Epithelial cell of alveolus of lung (primary cell): ENCODE measurements at places on chromosomes 3 and 15. TPM values are rescaled to one million over a fixed set of nuclear protein-coding genes. Genes with fewer than 3 reads are reported as not detected.

Gene FMN1
- total RNA-seq, result 1.3 and 6.2 TPM in 2 replicates

Gene FXR1
- total RNA-seq, result 92.4 and 188 TPM in 2 replicates

Gene PPP1R14D
- not detected in 2 replicates for total RNA-seq

Gene SH2D7
- not detected in 2 replicates for total RNA-seq

Gene LNP1
- 2.7 and 4.5 TPM in 2 replicates for total RNA-seq

Gene MUSTN1
- total RNA-seq, result 5.7 TPM in 1 of 2 replicates, not detected in the other

Gene GP5
- total RNA-seq, result 0.24 TPM in 1 of 2 replicates, not detected in the other

Gene OR5H15
- not detected in 2 replicates for total RNA-seq

Gene CHRNA7
- total RNA-seq, result 0.13 and 1.2 TPM in 2 replicates

Gene ARGFX
- not detected in 2 replicates for total RNA-seq

Gene FBXL22
- total RNA-seq, result 0.32 TPM in 1 of 2 replicates, not detected in the other

Gene NMB
- 6.5 and 10.9 TPM in 2 replicates for total RNA-seq

Gene TTC21A
- 0.91 and 2.1 TPM in 2 replicates for total RNA-seq

Gene MKRN2OS
- not detected in 2 replicates for total RNA-seq

Gene ISLR2
- total RNA-seq, result 4.4 TPM in 1 of 2 replicates, not detected in the other

Gene RBP2
- total RNA-seq, result not detected in 2 replicates

Gene CILP
- under 0.01 and 0.08 TPM in 2 replicates for total RNA-seq

Gene TM6SF1
- total RNA-seq, result 1.9 and 7.5 TPM in 2 replicates

Gene FGF12
- 0.52 and 2.9 TPM in 2 replicates for total RNA-seq

Gene HEG1
- total RNA-seq, result 100 and 158 TPM in 2 replicates
